ENCODE measurements at places on chromosomes 4 and X.

DNA sequence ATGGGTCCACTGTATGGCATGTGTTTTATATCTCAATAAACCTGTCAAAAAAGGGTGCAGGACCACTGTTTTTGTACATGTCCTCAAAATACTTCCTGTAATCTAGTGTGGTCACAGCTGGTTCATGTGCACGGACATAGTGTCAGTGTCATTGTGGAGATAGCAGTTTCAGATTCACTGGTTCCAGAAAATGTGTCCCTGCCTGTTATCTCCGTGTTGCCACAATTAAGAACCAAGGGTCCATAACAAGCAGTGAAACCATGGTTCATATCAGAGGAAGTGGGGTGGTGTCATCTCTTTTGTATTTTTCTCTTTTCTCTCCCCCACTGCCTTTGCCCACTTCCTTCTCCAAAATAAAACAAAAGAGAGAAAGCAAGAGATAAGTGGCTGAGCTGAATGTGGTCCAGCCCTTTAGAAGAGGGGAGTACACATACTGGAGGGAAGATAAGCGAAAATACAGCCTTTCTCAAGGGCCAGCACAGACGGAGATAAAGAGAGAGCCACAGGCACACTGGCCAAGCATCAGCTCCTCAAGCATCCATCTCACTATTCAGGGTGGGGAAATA, 51.2 kb downstream of the TBL1X start:
- no peak for DNase-seq

DNA sequence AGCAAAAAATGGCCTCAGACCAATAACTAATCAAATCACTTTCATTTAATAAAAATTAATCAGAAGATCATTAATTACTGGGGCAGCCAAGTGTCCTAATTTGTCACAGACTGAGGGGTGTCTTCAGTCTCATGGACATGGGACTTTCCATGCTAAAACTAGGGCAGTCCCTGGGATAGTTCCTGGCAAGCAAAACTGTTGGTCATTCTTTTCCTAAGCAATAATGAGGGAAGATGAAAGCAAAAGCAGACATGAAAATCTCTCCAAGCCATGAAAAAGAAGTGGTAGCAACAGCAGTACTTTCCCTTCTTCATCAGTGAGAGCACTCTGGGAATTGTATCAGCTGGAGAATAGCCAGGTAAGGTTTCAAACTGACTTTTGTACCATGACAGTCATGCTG, 3.7 kb upstream of the ANTXR2 start:
- no peak for DNase-seq

- no peak for DNase-seq
These were observed 33.6 kb upstream of the ARX start for GRCh38 chrX:25049357-25049756.

DNA sequence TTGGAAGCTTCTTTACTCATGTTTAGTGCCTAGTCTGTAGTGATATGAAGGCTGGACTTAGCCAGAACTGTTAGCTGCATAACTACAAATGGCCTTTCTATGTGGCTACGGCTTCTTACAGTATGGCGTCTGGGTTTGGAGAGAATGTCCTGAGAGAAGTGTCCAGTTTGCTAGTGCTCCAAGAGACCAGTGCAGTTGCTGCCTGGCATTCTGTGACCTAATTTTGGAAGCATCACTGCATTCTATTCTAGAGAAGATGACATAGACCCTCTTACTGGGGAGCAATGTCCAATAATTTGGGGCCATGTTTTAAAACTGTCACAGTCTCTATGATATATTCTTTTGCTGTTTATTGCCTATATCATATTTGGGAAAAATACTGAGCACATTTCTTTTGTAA, 74.2 kb downstream of the STAG2 start:
- DNase-seq = no peak

- no peak for DNase-seq
These were observed 209.1 kb downstream of the RELL1 start for GRCh38 chr4:37477126-37477525.

DNA sequence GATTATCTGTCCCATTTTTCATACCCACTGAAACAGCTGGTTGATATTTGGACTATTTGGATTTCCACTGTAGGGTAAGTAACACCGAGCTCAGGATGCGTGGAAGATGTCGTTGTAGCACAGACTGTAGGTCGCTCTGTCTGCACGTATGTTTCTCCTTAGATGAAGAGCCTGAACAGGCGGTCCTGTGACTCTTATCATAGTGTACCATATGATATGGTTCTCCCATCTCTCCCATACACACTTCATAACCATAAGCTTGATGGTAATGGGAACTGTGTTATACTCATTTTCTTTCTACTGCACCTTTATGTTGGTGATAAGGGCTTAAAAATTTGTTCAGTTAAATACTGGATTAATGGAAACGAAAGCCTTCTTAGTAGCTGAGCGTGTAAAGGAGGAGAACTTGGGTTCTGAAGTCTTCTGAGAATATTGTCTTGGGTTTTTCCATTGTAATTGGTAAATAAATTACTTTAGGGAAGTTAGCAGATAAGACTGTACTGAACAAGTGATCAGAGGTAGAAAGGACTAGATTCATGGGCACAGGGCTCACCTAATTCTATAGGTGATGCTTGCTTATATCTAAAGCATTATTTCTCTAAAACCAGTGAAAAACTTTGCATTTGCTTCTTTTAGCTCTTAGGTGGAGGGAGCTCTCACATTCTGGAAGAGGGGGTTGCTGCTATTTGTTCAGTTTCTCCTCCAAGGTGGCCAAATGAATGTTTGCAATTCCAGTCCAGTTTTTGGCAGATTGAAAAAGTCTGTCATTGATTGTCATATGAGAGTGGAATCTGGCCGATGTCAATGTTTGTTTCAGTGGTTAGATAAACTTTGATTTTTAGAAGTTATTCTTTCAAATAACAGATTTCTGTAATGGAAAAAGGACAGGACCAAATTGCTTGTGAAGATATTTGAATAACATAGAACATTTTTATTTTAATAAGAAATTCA, 15.8 kb downstream of the SMAD1 start:
- DNase-seq = no peak

DNA sequence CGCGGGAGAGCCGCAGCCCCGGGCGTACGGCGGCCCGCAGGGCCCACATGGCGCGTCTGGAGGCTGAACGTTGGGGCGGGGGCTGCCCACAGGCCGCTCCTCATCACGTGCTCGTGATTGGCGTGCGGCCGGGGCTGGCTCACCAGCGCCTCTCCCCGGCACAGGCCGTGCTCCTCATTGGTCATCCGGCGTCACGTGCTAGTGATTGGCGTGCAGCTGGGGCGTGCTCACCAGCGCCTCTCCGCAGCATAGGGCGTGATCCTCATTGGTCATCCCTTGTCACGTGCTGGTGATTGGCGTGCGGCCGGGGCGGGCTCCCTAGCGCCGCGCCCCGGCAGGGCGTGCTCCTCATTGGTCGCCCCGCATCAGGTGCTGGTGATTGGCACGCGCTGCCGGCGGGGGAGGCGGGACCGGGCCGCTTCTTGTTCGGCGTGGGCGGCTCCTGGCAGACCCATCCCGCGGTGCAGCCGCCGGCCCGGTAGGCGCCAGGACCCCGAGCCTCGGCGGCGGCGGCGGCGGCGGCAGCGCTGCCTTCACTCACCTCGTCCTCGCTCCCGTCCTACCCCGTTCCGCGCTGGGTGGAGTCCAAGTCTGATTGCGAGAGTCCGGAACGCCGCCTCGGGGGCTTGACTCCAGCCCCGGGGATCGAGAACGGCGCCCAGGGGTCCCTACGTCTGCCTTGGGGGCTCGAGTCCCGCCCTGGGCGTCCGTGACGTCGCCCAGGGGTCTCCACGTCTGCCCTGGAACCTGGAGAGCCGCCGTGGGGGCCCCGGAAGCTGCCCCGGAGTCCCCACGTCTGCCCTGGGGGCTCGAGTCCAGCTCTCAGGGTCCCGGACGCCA, at the start of gene GTPBP6:
TSS of gene GTPBP6 (minus strand) at position 58 of the 840 bp plus-strand sequence. CDS start at position 49, 9 bp downstream.
- DNase-seq = peak; percentile 94

- DNase-seq = no peak
These were observed 224.7 kb upstream of the PPP1R2C start for GRCh38 chrX:43002526-43003203.

- no peak for DNase-seq
These were observed 137.6 kb upstream of the TEX13D start for GRCh38 chrX:124194901-124195300.

DNA sequence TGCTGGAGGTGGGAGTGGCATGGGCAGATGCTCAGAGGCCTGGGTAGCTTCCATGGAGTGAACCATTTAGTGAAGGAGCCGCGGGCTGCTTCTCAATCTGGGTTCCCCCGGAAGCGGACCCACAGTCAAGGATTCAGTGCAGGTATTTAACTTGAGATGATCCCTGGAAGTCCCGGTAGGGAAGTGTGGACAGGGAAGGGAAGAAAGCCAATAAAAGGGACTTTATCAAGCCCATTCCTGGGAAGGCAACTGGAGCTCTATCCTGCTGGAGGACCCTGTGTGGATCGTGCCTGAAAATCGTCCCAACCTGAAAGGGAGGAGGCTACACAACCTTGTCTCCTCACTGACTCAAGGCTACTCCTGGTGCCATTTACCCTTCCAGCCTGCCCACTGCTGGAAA, 76.9 kb downstream of the DHX15 start:
- DNase-seq = no peak

DNA sequence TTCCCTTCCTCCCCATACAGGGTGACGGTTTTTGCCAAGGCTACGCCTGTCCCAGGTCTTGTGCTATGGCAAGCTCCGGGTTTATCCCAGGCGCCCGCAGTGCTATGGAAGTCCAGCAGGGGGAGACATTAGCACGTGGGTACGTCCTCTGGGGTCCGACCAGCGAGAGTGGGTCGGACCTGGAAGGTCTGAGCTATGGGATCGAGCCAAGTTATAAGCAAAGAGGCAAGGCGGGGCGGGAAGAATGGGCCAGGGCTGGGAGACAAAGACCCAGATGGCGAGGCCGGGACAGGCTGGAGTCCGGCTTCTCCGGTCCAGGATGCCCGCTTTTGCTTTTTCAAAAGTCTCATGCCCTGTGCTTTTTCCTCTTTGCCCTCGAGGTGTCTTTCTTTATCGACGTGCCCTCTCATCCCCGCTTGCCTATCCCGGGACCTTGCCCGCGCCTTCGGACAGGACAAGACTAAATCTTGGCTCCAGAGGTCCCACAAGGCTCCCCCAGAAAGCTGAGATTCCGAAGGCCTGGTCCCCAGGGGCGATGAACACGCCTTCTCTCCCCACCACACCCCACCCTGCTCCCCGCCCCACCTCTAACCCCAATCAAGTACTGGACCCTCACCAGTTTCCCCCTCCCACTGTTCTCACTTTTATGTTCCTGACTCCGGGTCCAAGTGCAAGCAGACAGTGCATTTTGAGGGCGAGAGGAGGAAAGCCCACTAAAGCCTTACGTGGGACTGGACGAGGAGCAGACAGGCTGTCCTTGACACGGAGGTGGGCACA, 785 bp upstream of the EFNB1 start:
- DNase-seq = peak; percentile 52

GRCh38 chr4:173301518-173302201, 32.5 kb downstream of the HMGB2 start:
- no peak for DNase-seq

DNA sequence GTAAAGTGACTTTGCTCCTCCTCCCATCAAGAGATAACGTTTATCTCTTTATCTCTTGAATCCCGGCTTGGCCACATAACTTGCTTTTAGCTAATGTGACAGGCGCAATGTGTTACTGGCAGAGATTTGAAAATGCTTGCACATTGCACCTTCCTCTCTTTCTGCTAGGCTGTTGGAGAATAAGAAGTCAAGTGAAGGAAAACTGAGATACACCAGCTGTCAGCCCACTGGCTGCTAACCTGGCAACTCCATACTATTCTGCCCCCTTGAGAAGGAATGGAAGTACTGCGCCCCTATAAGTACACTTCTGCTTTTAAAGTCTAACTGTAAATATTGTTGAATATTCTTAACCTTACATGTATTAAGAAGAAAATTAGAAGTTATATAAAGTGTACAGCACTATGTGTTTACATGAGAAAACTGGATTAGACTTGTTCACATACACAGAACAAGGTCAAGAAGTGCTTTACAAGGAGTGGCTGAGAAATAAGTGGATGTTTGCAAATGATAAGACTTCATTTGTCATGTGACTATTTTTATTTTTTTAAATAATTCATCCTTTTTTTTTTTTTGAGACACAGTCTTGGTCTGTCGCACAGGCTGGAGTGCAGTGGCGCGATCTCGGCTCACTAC, 424.5 kb upstream of the CTSO start:
- DNase-seq = no peak

DNA sequence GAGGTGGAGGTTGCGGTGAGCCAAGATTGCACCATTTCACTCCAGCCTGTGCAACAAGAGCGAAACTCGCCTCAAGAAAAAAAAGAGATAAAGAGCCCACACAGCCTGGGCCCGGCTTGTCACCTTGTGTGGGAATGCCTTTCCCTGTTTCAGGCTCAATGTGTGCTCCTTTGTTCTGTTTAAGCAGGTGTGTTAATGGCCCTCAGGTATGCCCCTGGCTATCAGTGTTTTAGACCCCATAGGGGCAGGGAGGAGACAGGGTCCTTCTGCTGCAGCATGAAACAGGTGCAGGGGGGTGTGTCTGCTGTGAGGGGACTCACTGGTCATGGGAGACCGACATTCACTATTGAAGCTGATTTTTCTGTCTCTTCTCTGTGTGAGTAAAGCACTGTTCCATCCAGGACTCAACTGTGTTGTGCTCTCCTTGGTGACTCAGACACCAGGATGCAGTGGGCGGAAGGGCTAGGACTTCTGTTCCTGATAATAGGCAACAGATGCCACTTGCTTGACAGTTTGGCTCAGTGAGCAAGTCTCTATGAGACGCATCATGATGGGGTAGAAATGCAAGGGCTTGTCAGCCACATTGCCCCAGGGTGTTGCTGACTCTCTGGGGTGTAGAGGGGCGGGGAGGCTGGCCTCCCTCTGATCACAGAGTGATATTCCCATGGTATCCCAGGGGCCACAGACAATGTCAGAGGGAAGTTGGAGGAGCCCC, 15.6 kb upstream of the LAP3 start:
- DNase-seq = no peak

- no peak for DNase-seq
These were observed 62.5 kb downstream of the PPEF1 start for GRCh38 chrX:18769812-18770573.

DNA sequence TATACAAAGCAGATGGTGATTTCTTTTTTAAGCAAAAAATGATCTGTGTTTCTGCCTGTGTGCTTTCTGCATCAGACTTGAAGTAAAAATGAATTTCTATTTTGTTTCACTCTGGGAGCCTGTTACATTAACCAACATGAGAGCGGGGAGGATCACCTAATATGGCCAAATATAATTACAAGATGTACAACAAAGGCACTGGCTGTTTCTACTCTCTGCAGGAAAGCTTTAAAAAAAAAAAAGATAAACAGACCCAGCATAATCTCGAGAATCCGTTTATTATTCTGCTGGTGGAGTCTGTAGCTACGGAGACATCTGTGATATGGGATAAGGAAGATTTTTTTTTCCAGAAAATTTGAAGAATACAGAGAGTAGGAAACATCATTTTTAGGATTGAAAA, 103.6 kb downstream of the COMMD8 start:
- DNase-seq = no peak

DNA sequence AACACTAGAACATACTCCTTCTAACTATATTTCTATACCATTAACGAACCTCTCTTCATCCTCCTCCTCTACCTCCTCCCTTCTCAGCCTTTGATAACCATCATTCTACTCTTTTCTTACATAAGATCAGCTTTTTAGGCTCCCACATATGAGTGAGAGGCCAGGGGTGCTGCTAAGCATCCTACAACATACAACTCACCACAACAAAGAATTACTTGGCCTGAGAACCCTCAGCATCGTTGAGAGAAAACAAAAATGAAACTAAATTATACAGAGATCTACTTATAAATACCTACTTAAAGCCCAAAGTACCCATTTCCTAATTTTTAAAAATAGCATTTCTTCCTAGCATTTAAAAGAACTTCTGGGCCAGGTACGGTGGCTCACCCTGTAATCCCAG, 77.7 kb downstream of the CC2D2A start:
- no peak for DNase-seq

- DNase-seq = no peak
These were observed at the start of gene TMEM131L for GRCh38 chr4:153466081-153466948. TMEM131L (plus strand) TSS chr4:153466360; CDS start chr4:153466398, 38 bp downstream.
